ENCODE measurements at places on chromosomes 16 and 17.

DNA sequence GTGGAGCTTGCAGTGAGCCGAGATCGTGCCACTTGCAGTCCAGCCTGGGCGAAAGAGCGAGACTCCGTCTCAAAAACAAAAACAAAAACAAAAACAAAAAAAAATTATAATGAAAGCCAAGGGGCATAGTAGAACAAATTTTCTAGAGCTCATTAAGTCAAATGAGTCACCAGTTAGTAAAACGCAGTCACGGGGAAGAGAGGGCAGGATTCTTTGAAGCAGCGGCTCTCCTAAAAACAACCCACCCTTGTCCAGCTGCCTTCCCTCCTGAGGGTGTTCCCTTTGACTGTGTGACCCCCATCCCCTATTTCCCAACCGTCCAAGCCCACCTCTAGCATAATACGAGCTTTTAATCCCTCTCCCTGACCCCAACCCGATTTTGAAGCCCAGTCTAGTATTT is 44.1 kb upstream of the STH start:
- no peak for DNase-seq

GRCh38 chr16:53780051-53780450 is 76.1 kb downstream of the FTO start:
- DNase-seq = no peak

- no peak for DNase-seq
Measured at GRCh38 chr17:1928976-1929375, 96.2 kb downstream of the RTN4RL1 start.

- DNase-seq = no peak
Measured at GRCh38 chr16:57303910-57304168, 19.4 kb upstream of the PLLP start.

DNA sequence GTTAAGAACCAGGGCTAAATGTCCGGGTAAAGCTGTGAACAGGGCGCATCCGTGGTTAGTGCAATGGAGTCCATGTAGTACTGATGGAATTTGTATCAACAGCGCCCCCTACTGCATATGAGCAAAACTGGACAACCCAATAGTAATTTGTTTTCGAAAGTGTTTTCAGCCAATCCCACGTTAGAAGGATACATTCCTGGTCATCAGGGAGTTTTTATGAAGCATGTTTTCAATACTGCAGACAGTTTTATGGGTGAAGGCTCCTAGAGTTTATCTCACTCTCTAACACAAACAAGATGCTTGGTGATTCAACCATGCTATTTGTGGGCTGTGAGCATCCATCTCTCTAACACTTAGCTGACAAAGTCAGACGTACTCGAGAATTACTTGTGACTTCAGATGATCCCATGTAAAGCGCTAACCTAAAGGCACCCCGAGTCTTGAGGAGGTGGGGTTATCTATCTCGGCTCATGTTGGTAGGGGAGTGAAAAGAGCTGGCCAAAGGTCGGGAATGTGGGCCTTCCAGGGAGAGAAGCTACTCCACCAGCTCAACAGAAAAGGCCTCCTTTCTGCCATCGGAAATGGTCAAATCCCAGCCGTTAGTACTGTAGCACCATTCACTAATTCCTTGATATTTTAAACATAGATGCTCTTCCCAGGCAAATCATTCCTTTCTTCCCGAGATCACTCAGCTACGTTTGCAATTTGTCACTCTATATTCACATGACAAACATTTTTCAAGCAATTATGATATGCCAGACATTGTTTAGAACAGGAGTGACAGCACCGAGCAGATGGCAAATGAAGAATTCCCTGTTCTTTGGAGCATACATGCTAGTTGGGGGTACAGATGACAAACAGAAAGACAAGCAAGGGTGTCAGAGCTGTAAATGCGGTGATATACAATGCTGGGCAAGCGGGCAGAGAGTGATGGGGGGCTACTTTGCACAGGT is 46.9 kb upstream of the HNF1B start:
- DNase-seq = no peak

DNA sequence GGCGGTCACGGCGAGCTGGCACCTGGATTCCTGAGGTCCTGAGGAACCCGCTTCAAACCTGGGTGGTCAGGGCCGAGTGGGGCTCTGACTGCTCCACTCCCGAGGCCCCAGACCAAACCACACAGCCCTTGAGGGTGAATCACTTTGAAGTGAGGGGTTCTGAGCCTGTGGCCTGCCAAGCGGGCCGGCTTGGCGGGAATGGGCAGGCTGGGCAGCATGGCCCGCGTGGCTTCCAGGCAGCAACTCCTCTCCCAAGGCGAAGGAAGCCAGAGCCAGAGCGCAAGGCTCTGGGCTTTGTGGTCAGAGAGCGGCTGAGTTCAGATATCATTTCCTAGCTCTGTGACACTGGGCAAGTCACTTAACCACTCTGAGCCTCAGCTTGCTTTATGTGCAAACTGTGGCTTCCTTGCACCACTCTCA is 42.7 kb downstream of the CMIP start:
- no peak for DNase-seq

DNA sequence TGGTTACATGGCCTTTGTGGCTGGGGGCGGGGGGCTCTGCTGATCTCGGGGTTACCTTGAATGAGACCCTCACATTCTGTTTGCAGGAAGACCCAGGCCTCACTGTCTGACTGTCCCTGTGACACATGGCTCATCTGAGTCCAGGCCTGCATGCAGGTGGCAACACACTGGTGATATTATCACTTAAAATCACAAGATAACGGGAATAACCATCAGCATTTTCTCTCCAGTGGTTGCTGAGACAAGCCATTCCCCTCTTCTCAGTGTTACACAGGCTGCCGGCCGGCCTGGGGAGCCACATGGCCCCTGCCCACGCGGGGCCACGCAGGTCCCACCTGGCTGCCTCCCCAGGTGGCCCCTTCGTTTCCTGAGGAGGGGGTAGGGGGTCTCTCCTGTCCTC is 197.6 kb downstream of the ENGASE start:
- no peak for DNase-seq

- DNase-seq = no peak
Measured at GRCh38 chr16:75251280-75252048, at the start of gene BCAR1. BCAR1 (minus strand) TSS chr16:75251624; CDS start chr16:75251482, 142 bp downstream.

- DNase-seq = peak; percentile 94
Measured at GRCh38 chr16:29943846-29944799, 17.8 kb upstream of the TMEM219 start.

GRCh38 chr16:84585467-84585866 is 32.4 kb downstream of the COTL1 start:
- DNase-seq = no peak

DNA sequence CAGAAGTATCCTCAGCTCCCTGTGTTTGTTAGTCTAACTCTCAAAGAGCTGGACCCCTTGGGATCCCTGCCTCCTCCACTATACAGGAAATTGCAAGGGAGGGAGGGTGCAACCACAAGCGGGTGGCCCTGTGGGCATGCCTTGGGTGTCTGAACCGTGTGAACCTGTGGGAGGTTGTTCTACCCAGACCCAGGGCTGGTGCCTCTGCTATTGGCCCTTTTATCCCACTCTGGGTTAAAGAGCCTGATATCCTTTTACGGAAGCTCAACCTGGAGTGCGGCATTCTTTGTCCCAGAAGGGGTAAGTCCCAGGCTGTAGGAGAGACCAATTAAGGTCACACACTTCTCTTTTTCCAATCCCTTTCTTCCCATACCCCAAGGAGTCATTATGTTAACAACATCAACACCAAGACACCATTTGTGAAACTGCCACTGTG is 53.4 kb downstream of the ARSG start:
- DNase-seq = no peak

DNA sequence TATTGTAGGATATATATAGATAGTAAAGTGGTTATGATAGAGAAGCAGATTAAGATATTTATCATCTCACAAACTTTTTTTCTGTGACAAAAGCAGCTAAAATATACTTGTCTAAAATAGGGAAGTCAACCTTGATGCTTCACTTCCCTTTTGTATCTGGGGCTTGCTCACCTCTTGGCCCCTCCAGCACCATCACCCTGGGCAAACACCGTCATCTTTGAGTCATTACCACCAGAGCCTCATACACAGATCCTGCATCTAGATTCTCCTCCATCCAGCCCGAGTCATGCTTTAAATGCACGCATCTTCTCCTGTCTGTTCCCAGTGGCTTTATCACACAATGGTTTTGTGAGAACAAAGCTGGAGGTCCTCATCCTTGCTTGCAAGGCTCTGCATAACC is 1062.7 kb upstream of the EEF2KMT start:
- DNase-seq = no peak

DNA sequence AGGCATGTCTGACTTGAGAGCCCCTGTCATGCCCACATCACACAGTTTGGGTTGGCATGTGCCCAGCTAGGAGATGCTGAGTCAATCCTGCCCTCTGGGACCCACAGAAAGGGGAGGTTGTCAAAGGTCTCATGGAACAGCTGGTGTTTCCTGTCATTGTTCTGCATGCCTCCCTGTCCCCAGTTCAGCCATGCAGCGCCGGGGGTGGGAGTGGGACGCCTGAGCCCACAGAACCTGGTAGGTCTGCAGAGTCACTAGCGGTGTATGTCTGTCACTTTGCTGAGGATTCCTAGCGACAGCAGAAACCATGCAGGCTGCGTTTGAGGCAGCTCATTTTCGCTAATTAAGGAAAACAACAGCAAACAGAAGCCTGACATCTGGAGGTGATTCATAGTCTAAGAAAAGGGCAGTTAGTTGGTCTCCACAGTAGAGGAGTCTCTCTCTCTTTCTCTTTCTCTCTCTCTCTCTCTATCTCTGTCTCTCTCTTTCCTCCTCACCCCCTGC is 19.6 kb upstream of the CCL1 start:
- DNase-seq = no peak

- no peak for DNase-seq
Measured at GRCh38 chr16:86579268-86580062, 1.1 kb downstream of the FOXL1 start.

- DNase-seq = no peak
Measured at GRCh38 chr17:28570716-28571360, 486 bp downstream of the PIGS start.

- DNase-seq = no peak
Measured at GRCh38 chr16:27205423-27206065, 2.2 kb downstream of the KDM8 start.

DNA sequence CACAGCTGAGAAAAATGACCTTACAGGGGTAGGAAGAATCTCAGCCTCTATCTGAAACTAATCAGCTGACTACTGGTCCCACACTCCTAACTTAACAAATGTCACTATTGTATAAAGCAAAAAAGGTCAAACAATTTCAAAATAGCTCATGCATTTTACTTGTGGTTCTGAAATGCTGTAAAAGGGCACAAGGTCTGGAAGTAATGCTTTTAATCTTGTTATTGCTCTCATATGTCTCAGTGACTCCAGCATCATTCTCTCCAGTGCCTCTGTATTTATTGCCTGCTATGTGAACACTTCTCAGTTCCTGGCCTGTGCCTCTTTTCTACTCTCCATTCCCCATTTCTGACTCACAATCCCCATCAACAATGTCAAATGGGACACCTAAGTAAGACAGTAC is 937.7 kb downstream of the CDH11 start:
- no peak for DNase-seq

DNA sequence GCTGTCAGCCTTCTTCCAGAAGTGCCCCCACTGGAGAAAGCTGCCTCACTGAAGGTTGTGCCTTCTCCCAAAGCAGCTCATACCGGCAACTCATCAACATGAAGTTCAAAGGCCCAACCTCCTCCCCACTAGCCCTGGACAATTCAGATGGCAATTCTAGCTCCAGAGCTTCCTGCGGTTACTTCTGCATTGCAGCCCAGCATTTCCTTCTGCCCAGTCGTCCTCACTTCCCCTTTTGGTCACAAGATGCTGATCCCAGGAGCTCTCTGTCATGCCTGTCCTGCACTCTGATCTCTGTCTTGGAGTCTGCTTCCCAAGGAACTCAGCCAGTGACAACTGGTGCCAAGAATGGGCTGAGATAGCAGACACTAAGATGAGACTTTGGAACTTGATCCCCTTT is 178.2 kb upstream of the SOX9 start:
- no peak for DNase-seq

DNA sequence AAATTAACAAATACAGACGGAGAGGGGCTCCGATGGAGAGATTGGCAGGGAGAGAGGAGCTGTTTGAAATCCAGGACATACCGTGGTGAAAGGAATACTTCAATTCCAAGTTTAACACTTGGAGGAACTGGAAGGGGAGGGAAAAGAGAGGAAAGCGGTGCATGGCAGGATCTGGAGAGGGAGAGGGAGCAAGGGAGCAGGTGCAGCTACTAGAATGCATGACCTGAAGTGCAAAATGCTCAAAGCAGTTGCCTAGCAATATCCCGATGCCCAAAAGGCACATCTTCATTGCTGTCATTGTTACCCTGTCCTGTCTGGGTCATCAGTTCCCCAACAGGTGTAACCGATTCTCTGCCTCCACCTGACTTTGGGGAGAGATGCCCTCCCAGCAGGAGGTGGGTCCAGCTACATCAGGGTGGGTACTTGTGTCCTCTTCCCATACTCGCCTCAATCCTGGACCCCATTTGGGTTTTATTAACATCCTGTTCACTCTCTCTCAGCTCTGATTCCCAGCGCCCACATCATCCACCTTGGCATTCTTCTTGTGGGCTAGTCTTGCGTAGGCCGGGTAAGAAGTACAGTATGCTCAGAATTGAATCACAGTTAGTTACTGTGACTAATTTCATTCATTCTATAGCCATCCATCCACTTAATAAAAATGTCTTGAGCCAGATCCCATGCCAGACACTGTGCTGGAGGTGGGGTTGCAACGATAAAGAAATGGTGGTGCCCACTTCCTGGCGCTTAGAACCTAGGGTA is 37.4 kb upstream of the EMP2 start:
- no peak for DNase-seq

- DNase-seq = no peak
Measured at GRCh38 chr17:34265711-34266110, 4.3 kb upstream of the CCL7 start.

GRCh38 chr16:13767215-13767614 is 152.7 kb upstream of the ERCC4 start:
- no peak for DNase-seq

DNA sequence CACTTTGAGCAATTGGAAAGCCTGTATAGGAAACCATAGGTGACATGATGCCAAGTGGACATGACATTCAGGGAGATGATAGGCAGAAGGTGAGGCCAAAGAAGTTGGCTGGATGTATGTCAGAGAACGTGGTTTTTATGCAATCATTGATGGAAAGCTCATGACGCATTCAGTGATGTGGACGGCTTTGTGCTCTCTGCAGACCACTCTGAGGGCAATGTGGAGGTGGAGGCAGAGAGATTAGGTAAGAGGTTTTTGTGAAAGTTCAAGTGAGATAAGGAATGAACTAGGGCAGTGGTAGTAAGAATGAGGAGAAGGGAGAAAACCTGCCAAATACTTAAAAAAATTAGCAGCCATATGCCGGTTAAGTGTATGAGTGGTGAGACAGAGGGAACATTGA is 99.0 kb downstream of the PRKCA start:
- no peak for DNase-seq

DNA sequence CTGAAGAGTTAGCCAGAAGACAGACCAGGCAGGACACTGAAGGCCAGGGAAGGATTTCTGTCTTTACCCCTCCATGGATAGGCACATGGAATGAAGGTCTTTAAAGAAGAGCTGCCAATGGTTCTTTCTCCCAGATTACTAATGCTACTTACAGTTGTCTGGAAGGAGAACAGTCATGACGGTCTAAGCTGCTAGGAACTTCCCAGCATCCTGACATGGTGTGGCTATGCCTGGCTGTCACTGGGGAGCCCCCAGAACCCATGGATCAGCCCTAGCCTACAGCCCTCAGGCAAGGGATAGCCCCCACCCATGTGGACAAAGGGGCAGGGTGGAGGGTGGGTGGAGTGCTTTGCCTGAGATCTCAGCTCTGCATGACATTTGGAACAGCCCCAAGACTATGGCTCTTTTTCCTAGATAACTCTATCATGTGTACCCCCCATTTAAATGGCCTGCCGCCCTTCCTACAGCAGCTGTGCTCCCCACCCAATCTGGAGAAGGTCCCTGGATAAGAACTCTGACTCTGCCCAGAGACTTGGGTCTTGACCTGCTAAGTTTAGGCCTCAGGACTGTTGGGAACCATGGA is 9.2 kb upstream of the KAT7 start:
- no peak for DNase-seq
